ENCODE measurements at places on chromosomes 4 and X.

DNA sequence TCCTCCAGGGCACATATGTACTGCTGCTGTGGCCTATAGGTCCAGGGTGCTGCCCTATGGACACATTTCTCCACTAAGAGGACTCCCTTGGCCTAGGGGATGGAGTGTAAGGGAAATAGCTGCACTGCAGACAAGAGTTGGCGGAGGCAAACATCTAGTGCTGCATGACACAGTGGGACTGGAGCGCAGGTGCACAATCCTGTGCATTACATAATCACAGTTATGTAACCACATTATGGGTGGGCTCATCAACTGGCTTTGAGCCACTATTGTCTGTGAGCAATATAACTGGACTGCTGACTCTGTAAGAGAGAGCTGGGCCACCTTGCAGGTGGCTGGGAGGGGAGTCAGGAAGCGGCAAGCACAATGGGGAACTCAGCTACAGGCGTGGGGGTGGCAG is 3.2 kb upstream of the TIGD2 start:
- DNase-seq: no peak

DNA sequence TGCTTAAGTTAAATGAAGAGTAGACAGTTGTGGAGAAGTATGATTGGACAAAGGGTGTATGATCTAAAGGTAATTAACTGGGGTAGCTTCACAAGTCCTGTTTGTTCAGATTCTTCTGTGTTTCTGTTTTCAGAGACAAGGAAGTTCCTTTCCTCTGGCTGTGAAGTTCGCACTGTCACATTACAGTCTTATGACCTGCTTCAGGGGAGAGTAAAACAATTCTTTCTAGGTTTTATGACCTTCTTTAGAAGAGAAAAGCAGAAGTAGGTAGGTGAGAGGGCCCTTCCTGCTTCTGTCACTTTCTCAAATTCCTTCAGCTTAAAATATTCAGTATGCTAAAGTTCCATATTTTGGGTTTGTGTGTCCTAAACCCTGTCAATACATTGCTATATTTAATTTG is 211.9 kb downstream of the SOX3 start:
- DNase-seq: no peak

DNA sequence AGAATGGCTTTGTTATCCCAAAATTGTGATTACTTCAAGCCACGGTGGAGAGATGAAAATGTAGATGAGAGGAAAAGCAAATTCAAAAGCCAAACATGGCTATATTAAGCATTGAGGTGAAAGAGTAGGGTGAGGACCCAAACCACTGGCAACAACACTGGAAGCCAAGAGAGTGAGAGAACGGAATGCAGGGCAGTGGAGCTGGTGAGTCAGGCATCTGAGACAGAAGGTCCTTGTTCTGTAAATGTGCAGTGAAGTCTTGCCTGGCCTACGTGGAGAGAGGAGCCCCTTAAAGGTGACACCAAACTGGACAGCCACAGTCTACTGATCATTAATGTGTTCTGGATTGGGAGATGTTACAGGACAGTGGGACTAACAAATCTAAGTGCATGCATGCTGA is 22.8 kb upstream of the SEC24B start:
- DNase-seq: no peak

DNA sequence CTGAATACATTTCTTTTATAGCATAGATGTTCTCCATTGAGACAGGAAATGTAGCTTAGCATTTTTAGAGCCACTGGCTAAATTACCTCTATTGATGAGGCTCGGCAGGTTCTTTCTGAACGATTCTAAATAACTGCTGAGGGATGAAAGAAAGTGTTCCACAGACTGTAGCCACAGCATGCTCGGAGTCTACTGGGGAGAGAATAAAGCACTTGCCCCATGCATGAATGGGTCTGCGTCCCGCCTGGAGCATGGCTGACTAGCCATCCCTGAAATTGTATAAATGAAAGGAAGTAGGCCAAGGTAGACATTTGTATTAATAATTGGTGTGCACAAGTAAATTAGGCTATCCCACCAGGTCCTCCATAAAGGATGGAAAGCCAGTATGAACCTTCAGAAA is 269.8 kb downstream of the COL25A1 start:
- DNase-seq: no peak

GRCh38 chrX:35244796-35245508 is 302.4 kb downstream of the FAM47B start:
- no peak for DNase-seq

GRCh38 chr4:176308441-176308840 is 11.3 kb upstream of the SPCS3 start:
- DNase-seq: no peak

DNA sequence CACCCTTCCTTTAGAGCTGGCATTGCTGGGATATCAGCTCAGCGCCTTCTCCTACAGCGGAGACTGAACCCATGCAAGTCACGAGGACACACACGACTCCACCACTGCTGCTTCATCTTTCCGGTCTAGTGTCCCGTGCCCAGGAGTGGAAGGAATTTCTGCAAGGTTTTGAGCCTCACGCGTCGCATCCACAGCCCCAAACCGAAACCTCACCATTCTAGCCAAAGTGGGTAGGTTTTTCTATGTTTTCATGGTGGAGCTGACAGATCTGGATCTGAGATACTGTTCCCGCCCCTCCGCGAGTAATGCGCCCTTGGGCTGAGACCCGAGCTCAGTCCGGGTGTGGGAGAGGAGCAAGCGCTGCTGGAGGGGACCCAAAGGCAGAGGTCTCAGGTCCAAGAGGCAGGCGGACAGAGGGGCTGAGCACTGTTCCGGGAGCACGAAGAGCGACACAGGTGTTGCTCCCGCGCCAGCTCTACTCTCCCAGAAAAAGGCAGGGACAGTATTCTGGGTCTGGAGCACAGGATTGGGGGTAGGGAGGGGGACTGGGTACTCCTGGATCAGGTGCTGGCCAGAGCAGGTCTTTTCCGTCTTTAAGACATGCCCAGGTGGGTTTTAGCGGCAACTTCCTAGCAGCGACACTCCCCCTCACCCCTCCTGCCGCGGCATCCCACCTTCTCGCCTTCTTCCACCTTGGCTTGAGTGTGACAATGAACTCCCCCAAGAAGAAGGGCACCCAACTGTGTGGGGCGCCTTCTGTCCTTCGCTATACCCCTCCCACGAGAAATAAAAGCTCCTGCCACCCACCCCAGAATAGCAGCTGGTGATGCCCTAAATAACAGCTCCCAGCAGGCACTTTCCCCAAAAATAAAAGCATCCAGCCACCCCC is 1.8 kb downstream of the EPHA5 start:
- DNase-seq: no peak
